Type B pancreatic cell (in vitro differentiated cells): ENCODE measurements at places on chromosomes 12 and 14. TPM values are rescaled to one million over a fixed set of nuclear protein-coding genes. Genes with fewer than 3 reads are reported as not detected.

The ZNF385A gene
- 29.5 and 47.3 TPM in 2 replicates for total RNA-seq

The LRRIQ1 gene
- 1.8 and 9.7 TPM in 2 replicates for total RNA-seq

The TAS2R13 gene
- total RNA-seq = 0.79 and 1.3 TPM in 2 replicates

The SERPINA12 gene
- not detected in 2 replicates for total RNA-seq

The SRSF9 gene
- total RNA-seq = 226 and 248 TPM in 2 replicates

The TAS2R43 gene
- 0.36 and 1.0 TPM in 2 replicates for total RNA-seq

The PPM1H gene
- total RNA-seq = 31.0 and 78.9 TPM in 2 replicates

The PKP2 gene
- 29.5 and 116 TPM in 2 replicates for total RNA-seq
